ENCODE measurements at places on chromosomes 13 and 19.

DNA sequence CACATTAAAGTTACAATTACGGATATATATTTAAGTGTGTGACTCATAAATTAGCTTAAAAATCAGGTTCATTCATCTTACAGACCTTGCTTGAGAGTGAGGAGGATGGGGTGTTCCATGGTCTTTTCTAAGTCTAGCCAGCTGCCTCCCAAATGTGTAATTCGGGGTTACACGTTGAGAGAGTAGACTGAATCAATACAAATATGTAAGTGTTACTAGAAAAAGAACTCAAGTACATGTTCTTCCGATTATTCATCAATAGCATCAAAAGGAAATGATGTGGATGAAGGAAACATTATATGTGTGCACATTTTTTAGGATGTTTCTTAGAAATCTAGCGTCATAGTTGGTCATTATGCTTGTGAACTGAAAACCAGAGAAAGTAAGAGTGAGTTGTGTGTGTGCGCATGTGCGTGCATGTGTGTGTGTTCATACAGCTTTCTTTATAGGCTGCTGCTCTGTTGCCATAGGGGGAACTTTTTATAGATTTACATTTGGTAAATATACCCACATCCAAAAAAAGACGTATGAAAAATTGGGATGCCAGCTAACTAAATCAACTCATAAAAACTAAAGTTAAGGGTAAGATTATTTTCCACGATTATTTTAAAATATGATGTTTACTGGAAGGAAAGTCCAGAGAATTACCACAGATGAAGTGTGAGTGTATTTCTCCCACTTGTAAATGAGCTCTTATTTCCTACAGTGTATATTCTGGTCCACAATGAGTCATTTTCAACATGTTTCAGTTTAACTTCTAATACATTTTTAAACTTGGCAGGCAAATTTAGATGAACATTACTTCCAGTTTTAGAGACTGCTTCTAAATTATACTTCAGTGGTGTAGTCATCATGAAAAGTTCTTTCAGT lies 82.4 kb downstream of the PIBF1 start:
- DNase-seq: no peak

- DNase-seq: no peak
Observed at GRCh38 chr19:35704218-35704617, at the start of gene ZBTB32. TSS of gene ZBTB32 (plus strand) at chr19:35704558. CDS start at chr19:35714627, 10,069 bp downstream.

DNA sequence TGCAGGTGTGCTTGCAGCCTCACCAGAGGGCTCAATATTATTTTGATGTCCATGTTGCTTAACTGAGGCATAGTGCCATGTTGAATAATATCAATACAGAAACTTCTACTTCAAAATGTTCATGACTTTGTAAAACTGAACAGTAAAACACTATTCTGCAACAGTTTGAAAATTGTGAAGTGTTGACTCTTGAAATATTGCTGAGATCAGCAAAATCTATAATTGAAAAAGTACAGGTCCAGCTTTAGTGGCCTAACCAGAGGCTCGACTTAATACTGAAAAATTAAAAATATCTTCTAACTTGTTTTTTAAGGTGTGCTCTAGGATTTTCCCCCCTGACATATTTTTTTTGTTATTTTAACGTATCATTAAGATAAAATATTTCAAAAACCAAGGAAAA lies 1460.7 kb downstream of the EFNB2 start:
- DNase-seq: no peak

GRCh38 chr19:31943191-31943661 lies 402.2 kb upstream of the ZNF507 start:
- DNase-seq: no peak

DNA sequence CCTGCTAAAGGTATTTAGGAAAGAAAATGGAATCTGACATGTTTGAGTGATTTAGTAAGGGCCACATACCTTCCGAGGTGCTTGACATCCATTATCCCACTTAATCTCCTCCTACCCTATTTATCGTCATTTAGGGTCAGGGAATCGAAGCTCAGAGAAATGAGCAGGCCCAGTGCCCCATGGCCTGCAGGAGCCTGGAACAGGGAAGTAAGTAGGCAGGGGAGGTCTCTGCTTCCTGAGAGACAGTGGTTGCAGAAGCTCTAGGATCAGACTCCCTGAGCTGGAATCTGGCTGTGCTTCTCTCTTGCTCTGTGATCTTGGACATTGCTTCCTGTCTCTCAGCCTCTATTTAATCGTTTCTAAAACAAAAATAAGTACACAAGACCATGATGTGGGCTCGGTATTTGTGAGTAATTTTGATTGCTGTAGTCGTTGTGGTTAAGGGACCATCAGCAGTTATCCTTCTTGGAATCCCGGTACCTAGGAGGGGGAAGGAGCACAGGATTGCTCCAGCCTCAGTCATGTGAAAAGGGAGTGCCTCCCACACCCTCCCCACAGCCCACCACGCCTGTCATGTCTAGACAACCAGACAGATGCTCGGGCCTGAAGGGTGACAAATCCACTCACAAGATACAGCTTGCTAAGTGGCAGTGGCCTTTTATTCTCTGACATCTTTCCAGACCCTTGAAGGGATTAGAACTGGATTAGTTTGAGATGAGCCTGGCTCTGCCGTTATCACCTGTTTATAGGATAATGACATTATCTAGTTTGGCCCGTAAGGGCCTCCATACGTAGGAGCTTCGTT lies 169.2 kb upstream of the TSHZ3 start:
- DNase-seq: no peak

DNA sequence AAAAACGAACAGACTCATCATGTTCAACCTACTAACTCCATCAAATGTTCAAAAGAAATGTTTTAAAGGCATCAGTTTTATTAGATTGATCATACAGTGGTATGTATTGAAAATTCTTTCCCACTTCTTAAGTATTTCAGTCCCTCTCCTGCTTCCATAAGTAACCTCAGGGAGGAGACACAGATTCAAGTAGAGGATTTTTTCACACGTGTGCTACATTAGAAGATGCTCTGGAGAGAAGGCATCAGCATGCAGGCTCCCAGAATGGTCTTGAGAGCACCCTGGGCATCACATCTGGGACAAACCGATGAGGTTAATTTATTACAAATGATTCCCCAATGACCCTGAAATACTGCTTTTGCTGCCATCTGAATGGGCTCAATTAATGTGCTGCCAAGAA lies 3.6 kb downstream of the GPR12 start:
- DNase-seq: no peak

- DNase-seq: no peak
Observed at GRCh38 chr13:39498471-39499114, 104.4 kb downstream of the LHFPL6 start.

GRCh38 chr19:335072-335471 lies 9.5 kb downstream of the MIER2 start:
- no peak for DNase-seq

GRCh38 chr19:14091813-14092462 lies 1.4 kb upstream of the SAMD1 start:
- DNase-seq: no peak

DNA sequence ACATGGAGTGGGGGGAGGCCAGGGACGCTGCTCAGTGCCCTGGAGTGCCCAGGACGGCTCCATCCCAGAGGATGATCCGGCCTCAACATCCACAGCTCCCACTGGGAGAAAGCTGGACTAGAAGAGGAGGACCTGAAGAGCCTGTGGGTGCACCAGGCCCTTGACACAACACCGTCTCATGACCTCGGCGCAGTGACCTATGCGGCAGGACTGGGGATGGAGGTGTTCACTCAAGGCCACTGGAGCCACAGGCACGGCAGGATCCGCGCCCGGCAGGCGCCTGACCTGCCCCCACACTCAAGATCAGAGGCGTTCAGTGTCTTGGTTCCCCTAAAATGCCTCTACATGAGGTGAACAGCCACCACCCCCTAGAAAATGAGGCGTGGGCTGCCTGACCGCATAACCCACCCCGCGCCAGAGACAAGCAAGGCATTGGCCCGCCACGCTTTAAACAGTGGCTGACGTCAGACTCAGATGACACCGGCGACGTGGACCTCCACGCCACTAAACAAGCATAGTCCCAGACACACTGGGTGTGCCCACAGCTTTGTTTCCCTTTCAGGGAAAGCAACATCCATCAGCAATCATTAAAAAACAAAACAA lies 8.0 kb downstream of the SGTA start:
- no peak for DNase-seq

DNA sequence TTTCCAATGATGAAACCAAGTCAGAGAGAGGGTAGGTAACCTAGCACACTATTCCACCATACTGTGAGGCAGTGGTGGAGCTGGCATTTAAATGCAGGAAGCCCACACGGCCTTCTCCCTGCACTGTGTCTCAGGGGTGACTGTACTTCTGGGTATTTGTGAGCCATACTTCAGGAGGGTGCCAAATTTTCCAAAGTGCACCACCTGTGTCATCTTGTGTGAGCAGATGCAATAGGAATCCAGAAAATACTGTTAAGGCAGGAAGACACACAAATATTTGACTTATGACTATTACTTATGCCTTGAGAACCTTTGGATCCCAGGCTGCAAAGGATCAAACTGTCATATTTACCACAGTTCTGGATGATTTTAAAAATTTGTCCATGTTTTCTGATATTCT lies 17.3 kb downstream of the ZNF229 start:
- DNase-seq: no peak

DNA sequence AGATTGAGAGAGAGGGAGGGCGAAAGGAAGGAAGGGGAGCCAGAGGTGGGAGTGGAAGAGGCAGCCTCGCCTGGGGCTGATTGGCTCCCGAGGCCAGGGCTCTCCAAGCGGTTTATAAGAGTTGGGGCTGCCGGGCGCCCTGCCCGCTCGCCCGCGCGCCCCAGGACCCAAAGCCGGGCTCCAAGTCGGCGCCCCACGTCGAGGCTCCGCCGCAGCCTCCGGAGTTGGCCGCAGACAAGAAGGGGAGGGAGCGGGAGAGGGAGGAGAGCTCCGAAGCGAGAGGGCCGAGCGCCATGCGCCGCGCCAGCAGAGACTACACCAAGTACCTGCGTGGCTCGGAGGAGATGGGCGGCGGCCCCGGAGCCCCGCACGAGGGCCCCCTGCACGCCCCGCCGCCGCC lies at the start of gene TNFSF11:
TNFSF11 (plus strand) TSS at position 142 of the 400 bp plus-strand sequence; CDS start at position 294, 152 bp downstream.
- DNase-seq: no peak

GRCh38 chr19:39531834-39532232 lies 819 bp downstream of the EID2B start:
- no peak for DNase-seq

- DNase-seq: peak; percentile 92
Observed at GRCh38 chr19:51367565-51368365, 1.0 kb downstream of the CLDND2 start.

- DNase-seq: no peak
Observed at GRCh38 chr13:32840989-32841713, 175.1 kb upstream of the KL start.

GRCh38 chr13:40569024-40569350 lies 97.5 kb downstream of the FOXO1 start:
- DNase-seq: no peak

GRCh38 chr19:38551450-38551813 lies 66.3 kb downstream of the MAP4K1 start:
- DNase-seq: no peak

DNA sequence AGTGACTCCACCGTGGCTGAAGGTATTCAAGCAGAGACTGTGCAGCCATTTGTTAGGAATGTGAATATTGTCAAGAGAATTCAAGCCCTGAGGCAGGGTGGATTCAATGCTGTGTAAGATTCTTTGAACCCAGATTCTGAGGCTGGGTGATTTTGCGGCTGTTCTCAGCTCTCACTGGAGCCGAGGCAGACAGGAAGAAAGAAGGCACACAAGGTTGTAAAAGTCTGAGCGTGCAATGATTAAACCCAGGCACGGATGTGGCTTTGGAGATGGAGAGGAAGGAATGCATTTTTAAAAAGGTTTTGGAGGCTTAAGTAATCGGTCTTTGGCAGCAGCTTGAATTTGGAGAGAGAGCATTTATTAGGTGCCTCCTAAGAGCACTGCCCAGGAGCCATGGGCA lies 187.9 kb downstream of the KATNAL1 start:
- DNase-seq: no peak

GRCh38 chr13:110984381-110984780 lies 69.5 kb upstream of the ANKRD10 start:
- DNase-seq: no peak
